Esophagus muscularis mucosa (tissue), 4 donors: ENCODE measurements at places on chromosomes 16 and 17. TPM values are rescaled to one million over a fixed set of nuclear protein-coding genes. Genes with fewer than 3 reads are reported as not detected.

CNGB1 gene
- total RNA-seq: 0.97 TPM

PERCC1 gene
- not detected for total RNA-seq

HAS3 gene
- total RNA-seq: 0.42 TPM

DNA sequence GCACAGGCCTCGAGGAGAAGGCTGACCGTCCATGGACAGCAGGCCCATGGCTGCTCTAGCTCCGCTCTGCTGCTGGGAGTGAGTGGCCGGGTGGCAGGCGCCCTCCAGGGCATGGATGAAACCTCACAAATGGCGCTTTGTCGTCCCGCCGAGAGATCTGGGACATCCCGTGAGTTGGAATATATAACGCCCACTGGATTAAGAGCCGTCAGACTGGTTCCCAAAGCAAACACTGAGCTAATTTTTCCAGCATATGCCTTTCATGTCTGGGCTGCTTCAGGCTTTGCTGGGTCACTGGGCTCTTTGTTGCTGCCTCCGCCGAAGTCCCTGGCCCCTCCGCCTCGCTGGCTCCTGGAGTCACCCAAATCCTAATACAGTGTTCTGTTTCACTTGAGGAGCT, 266.3 kb downstream of the FOXL1 start:
- DNase-seq: no peak

DNA sequence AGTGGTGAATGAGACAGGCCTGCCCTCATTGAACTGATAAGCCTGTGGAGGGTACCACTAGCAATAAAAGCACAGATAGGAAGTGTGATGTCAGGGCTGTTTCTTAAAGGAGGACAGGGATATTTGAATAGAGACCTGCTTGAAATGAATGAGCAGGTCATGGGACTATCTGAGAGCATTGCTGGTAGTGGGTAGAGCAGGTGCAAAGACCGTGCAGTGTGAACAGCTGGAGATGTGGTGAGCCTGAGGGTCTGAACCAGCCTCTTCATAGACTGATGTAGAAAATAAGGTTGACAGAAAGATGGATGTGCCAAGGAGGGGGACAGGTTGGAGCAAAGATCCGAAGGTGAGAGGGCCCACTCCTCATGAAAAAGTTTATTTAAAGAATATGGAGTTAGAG, 2.4 kb downstream of the NUP93 start:
- no peak for DNase-seq

GRCh38 chr16:53852678-53853077, 148.7 kb downstream of the FTO start:
- no peak for DNase-seq

- DNase-seq: no peak
These were observed 111.1 kb downstream of the SMG6 start for GRCh38 chr17:2192367-2193057.

DNA sequence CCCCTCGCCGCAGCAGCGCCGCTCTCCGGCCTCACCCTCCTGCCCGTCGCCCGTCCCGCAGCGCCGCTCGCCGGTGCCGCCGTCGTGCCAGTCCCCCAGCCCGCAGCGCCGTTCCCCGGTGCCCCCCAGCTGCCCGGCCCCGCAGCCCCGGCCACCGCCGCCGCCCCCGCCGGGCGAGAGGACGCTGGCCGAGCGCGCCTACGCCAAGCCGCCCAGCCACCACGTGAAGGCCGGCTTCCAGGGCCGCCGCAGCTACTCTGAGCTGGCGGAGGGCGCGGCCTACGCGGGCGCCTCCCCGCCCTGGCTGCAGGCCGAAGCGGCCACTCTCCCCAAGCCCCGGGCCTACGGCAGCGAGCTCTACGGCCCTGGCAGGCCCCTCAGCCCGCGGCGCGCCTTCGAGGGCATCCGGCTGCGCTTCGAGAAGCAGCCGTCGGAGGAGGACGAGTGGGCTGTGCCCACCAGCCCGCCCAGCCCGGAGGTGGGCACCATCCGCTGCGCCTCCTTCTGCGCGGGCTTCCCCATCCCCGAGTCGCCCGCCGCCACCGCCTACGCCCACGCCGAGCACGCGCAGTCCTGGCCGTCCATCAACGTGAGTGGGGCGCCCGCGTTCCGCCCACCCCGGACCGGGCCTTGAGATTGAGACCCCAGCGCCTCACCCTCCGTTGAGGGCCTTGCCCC, 15.0 kb downstream of the TBKBP1 start:
- DNase-seq: no peak

GRCh38 chr16:8845699-8846298, 23.0 kb downstream of the CARHSP1 start:
- DNase-seq: no peak

GRCh38 chr17:70987867-70988340, 818.6 kb downstream of the KCNJ2 start:
- DNase-seq: no peak

DNA sequence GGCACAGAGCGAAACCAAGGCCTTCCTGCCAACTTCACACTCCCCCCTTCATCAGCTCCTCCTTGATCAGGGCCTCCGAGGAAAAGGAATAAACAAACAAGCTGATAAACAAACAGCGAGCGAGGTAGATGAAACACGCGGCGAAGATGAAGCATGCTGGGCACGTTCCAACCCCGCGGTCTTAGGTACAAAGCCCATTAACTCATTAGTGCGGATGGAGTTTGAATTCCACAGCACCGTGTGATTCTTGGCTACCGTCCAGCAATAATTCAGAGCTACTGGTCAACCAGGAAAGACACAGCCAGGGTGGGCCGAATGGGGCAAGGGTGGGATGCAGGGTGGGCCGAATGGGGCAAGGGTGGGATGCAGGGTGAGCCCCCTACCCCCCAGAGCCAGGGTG, 67.3 kb downstream of the RBFOX3 start:
- no peak for DNase-seq

- no peak for DNase-seq
These were observed 184.0 kb downstream of the CYLD start for GRCh38 chr16:50925758-50926357.

GRCh38 chr16:2022723-2023091, 3.1 kb downstream of the NPW start:
- DNase-seq: no peak

DNA sequence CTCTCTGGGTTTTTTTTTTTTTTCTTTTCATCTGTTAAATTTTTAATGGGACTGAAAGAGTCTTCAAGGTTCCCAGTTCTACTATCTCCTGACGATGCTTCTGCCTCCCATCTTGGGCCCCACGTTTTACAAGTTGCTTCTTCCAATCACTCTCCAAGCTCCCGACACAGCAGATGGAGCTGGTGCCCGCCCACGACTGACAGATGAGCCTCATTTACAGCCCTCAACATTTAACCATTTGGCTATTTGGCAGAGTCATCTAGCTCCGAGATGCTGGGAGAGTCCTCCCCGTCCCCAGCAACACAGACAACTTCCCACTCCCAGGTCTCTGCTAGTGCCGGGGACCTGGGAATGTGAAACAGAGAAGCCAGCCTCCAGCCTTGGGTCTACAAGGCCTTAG, 276.9 kb downstream of the SHISA9 start:
- no peak for DNase-seq

DNA sequence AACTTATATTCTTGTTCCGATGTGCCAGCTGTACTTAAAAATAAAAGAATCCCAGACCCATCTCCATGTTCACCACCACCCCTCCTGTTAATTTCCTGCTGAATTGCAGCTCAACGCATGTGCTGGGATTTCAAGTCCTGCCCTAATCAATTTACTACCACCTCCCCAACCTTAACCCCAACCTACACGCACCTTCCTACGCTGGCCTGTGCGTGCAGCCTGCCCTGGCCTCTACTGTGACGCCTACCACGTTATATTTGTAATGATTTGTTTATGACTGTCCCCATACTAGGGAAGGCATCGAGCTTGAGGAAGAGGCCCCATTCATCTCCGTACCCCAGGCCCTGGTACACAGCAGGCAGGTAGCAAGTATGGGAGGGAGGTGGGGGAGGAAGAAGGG, 251.1 kb downstream of the MRTFB start:
- no peak for DNase-seq
